NB4 (cell line): ENCODE measurements at places on chromosomes 13 and 19.

GRCh38 chr13:110442930-110443621 is 118.4 kb downstream of the RAB20 start:
- DNase-seq = peak; percentile 28

DNA sequence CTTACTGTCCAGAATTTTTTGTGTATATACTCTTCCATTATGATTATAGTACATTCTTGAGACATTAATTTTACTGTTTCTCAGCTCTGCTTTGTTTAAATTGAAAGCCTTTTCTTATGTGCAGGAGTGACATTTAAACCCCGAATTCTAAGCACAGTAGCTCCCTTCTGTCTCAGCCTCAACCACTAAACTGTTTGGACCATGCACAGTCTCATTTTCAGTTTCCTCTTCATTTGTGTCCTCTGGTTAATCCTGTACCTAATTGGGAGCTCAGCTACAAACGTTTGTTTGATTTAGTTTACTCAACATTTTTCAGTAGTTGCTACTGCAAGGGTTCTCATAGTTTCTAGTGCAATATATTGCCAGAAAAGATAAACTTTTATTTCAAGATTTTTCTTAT is 206.3 kb downstream of the SLITRK5 start:
- no peak for DNase-seq

GRCh38 chr19:14000691-14001375 is 5.3 kb downstream of the RFX1 start:
- DNase-seq = no peak

DNA sequence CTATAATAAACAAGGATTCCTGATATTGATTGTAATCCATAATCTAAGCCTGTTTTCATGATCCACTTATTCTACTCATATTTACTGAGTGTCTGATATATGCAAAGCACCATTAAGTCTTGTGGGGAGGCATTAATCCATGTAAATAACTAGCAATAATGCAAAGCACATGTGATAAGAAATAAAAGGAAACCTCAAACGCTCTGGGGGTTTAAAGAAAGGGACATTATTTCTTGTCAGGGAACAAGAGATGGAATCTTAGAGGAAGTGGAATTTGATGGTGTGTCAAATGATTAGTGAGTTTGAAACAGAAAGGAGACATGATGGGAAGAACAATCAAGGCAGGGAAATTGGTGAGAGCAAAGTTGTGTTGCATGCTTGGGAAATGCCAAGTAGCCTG is 57.4 kb upstream of the FLT1 start:
- no peak for DNase-seq

- DNase-seq = no peak
Observed at GRCh38 chr13:23513455-23513854, 56.8 kb upstream of the TNFRSF19 start.

DNA sequence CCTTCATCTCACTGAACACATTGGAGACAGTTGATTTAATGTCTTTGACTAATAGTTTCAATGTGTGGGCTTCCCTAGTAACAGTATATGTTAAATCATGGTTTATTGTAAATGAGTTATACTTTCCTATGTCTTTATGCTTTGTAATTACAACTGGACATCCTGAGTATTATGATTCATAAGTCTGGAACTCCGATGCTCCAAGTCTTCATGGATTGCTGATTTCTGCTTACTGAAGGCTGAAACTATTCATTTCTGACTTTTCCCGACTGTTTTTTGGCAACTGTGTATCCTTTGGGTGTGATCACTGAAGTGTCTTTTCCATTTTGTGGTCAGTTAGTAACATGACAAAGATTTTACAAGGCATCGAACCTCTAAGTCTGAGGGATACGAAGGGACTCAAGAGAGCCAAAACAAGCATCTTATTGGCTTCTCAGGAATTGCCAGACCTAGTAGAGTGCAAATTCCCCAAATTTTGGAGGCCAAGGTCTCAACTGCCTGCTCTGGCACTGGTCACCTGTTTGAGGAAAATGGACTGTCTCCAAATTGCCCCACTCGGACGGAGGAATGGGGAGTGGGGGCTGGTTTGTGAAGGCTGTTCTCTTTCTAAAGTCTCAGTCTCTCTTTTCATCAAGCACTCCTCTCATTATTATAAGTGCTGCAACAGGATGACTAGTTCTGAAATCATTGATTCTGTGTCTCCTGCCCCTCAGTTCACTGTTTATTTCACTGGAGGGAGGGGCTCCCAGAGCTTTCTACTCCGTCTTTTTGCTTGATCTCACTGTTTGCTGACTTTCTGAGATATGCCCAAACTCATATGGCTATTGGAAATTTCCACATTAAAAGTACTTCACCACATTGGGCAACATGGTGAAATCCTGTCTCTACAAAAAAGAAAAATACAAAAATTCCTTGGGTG is 20.2 kb upstream of the CD70 start:
- DNase-seq = no peak

- DNase-seq = peak; percentile 84
Observed at GRCh38 chr13:28531077-28531844, 36.3 kb upstream of the FLT1 start.

DNA sequence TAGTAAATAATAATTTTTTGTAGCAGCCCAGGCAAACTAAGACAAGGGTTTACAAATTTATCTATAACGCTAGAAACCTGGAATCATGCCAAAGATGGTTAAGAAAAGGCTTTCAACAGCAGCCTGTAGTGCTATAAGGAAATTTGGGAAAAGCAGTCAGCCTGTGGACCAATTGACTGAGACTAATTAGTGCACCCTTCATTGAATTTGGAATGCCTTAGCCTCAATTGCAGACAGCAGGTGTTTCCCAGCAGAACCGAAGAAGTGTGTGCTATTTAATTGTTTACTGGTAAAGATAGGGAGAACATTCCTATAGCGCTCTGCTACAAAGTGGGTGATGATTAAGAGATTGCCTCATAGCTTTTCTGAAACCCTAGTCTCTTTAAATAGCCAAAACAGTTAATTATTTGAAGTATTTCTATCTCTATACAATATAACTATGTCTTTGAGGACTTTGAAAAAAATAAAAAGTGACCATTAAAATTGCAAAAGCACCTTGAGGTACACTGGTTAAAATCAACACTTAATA is 1884.3 kb upstream of the PCDH20 start:
- no peak for DNase-seq

GRCh38 chr13:44309794-44310757 is 63.5 kb upstream of the SERP2 start:
- DNase-seq = no peak

DNA sequence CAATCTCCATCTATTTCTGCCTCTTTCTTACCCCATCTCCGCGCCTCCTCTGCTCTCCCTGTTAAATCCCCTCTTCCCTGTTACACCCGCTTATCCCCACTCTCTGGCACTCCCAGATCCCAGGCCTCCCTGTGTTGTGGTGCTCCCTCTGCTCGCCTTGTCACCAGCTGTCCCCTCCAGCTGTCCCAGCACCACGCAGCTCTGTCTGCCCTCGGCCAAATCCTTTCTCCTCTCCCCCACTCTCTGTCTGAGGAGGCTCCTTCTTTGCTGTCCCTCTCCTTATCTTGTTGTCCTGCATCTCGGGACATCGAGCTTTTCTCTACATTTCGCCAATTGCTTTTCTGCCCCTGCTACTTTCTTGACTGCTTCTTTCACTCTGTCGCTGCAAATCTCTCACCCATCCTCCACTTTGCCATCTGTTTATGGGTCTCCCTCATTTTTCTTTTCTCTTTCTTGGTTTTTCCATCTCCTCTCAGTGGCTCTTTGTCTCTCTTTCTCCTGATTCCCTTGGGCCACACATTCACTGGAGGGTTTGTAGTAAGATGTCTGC is 941 bp downstream of the ZNF160 start:
- peak; percentile 13 for DNase-seq

DNA sequence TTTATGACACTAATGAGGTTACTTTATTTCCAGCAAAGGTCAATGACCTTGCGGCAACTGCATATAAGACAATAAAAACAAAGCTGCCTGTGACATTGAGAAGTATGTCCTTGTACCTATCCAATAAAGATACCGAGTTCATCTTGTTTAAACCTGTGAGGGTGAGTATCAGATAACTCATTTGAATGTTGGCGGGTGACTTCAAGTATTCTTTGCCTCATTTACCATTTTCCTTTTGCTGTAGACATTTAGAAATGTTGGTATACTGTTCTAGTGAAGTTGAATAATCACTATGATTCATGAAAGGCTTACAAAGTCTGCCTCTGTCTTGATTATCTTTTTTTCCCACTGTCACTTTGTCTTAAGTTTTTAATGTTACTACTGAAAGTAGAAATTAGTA is 65.0 kb downstream of the COG3 start:
- DNase-seq = no peak

- DNase-seq = no peak
Observed at GRCh38 chr19:1837625-1838105, 10.6 kb downstream of the REXO1 start.

- no peak for DNase-seq
Observed at GRCh38 chr13:113017506-113018215, 48.6 kb downstream of the MCF2L start.

- no peak for DNase-seq
Observed at GRCh38 chr13:92991692-92992091, 234.9 kb upstream of the GPC6 start.

DNA sequence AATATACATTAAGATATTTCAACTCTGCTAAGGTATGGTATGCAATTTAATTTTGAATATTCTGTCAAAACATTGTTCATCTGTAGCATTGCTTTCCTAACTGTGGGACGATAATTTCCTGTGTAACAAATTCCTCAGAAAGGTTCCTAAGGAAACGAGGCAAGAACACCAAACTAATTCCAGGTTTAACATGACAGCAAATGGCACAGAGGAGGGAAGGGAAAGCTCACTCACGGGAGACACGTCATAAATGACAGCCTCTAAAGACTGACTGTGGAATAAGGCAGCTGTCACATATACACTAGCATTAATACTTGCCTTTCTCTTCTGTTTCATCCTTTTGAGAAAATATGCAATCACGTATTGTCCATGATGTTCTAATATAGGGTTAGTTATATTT is 380.6 kb downstream of the LIG4 start:
- DNase-seq = no peak

GRCh38 chr19:41703602-41704293 is 4.7 kb upstream of the CEACAM5 start:
- no peak for DNase-seq

DNA sequence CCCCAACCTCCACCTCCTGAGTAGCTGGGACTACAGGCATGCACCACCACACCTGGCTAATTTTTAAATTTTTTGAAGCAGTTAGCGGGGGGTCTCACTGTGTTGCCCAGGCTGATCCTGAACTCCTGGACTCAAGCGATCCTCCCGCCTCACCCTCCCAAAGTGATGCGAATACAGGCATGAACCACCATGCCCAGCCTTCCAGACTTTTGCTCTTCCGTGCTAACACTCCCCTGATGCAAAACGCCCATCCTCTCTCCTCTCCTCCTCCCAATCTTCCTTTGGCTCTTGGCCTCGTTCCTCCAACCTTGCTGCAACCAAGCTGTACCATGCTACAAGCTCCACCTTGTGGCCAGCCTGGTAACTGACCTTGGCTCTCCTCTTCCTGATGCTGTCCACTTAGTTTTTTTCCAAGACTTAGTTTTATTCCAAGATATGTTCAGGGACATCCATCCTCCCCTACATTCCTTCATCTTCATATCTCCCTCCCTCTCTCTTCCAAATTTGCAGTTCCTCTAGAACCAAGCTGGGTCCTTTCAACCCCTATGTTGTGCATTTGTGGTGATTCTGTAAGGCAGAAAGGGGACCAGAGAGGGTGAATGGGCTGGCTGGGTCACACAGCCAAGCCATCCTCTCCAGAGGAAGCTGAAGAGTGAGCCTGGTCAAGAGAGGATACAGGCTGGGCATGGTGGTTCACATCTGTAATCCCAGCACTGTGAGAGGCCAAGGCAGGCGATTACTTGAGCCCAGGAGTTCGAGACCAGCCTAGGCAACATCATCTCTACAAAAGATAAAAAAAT is 32.8 kb downstream of the TINCR start:
- DNase-seq = peak; percentile 28

DNA sequence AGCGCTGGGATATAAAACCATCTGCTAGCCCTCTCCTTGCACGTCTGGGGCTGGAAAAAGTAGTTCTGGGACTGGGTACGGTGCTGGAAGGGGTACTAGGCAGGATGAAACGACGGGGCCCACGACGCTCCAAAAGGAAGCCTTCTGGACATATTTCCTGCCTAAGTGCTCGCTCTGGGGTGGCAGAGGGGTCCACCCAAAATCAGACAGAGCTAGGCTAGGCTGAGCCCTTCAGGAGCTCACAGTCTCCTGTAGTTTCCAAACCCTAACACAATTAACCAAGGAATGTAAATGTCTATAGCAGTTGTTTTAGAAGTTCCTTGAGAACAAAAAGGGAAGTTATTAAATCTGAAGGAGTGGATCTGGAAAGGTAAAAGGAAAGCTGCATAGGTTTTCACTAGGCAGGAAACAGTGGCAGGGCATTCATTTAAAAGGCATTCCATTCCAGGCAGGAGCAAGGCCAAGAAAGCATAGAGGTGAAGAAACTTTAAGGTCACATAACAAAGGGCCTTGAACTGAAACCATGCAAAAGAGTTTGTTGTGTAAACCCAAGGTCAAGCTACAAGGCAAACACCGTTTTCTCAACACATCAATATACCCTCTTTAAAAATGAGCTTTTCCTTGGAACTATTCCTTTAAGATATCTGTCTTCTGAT is 634 bp upstream of the DIAPH3 start:
- no peak for DNase-seq

DNA sequence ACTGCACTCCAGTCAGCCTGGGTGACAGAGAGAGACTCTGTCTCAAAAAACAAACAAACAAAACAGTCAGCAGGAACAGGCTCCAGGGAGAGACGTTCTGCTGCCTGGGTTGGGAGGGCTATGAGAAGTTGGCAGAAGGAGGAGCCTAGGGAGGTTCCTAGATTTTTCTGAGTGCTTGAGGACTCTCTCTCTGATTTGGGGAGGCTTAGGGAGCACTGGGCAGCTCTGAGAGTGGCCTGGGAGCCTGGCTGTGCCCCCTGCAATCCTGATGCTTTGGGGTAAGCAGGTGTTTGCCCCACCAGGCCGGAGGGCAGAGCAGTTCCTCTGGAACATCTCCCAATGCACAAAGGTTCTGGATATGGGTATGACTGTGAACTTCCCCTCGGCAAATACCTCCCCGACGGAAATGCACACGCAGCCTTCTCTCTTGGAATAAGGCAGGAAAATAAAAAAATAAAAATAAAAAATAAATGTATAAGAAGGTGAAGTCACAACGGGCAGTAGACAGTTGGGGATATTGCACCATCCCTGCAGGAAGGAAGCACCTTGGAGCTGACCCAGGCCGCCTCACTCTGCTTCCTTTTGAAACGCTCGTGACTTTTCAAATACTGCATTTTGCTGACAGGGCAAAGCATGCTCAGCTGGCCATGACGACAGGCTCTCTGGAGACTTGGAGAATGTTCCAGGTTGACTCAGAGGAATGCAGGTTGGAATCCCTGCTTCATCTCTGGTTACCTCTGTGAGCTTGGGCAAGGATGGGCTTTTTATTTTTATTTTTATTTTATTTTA is 26.5 kb upstream of the HOMER3 start:
- DNase-seq = peak; percentile 87

DNA sequence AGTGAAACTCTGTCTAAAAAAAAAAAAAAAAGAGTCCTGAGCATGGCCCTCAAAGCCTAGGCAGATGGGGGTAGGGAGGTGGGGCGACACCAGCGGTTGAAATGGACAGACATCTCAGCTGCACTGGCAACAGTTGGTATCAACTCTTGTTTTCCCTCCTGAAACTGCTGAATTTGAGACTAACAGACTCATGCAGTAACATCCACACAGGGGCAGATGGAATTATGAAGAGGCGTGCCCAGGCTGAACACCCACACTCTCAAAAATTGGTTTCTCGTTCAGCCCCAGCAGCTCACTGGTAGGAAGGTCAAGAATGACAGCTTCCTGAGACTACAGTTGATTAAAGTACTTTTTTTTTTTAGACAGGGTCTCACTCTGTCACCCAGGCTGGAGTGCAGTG is 24.1 kb downstream of the PBX4 start:
- peak; percentile 17 for DNase-seq
